ENCODE measurements at places on chromosomes 11 and 22.

- no peak for DNase-seq
These were observed 558.1 kb downstream of the ETS1 start for GRCh38 chr11:128029219-128029722.

DNA sequence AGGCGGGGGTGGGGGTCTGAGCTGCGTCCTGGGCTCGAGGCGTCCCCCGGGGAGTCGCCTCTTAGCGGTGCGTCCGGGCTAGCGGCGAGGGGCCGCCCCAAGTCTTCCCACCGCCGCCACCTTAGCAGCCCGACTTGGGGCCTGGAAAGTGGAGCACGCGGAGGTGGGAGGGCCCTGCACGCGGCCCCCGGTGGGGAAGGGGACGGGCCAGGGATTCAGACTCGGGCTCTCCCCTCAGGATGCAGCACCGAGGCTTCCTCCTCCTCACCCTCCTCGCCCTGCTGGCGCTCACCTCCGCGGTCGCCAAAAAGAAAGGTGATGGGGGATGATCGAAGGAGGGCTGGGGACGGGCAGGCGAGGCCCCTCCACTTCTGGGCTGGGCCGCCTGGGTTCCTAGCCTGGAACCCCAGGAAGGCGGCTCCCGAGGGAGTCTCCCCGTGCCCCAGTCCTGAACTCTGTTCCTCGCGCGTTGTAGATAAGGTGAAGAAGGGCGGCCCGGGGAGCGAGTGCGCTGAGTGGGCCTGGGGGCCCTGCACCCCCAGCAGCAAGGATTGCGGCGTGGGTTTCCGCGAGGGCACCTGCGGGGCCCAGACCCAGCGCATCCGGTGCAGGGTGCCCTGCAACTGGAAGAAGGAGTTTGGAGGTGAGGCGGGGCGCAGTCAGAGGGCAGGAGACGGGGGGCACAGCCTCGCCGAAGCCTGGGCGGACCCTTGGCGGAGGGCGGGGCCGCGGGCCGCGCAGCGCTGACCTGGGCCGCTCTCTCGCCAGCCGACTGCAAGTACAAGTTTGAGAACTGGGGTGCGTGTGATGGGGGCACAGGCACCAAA lies 563 bp downstream of the MDK start:
- no peak for DNase-seq

DNA sequence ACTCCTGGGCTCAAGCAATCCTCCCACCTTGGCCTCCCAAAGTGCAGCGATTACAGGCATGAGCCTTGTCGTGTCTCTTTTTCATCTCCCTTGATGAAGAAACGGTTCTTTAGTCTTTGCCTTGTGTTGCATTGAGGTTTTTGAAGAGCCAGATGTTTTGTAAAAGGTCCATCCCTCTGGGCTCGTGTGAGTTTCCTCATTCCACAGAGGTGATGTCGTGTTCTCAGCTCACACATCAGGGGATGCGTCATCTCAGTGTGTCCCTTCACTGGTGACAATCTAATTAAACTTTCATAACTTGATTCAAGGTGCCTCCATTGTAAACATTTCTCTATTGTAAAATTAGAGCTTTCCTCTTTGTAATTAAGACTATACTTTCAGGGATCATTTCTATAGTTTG lies 29.7 kb upstream of the TEF start:
- no peak for DNase-seq

- no peak for DNase-seq
These were observed 573.0 kb downstream of the TBC1D22A start for GRCh38 chr22:47335460-47335859.

DNA sequence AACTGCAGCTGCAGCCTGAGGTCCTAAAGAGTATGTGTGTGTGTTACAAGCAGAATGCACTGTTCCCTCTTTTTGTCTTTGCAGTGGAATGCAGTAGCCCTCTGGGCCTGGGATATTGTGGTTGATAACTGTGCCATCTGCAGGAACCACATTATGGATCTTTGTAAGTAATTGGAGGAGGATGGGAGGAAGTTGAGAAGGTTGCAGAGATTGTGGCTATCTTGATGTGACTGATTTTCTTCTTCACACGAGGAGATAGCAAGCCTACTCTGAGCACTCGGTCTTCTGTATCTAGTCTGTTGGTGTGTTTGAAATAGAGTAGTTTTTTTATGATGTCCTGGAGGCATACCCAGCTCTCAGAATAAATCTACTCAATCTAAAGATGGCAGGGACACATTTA lies 2.3 kb downstream of the RBX1 start:
- no peak for DNase-seq

DNA sequence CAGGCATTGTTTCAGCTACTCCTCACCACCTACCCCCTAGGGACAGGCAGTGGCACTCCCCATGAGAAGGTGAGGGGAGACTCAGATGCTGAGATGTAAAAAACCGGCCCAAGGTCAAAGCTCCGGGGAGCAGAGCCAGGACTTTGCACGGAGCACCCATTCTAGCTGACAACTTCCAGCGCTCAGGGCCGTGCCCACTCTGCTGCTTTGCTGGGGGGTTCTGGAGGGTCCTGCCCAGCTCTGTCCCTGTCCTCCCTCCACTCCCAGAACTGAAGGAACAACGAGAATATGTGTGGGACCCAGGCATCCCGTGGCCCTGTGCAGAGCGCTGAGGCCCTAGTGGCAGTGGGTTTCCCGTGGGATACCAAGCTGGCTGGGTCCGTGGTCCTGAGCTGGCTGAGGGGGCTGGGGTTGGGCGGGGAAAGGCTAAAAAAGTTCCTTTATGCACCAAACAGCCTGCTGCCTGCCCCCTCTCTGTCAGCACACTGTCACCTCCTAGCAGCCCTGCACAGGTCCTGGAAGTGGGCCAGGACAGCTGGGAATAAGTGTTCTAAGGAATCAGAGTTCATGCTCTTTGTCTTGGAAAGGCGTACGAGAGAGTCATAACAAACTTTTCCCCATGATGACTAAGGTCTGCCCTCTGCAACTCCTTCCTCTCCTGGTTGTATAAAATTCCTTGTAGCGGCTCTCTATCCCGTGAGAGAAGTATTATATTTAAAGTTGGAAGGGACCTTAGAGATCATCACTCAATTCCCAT lies 1.9 kb downstream of the MS4A10 start:
- no peak for DNase-seq

DNA sequence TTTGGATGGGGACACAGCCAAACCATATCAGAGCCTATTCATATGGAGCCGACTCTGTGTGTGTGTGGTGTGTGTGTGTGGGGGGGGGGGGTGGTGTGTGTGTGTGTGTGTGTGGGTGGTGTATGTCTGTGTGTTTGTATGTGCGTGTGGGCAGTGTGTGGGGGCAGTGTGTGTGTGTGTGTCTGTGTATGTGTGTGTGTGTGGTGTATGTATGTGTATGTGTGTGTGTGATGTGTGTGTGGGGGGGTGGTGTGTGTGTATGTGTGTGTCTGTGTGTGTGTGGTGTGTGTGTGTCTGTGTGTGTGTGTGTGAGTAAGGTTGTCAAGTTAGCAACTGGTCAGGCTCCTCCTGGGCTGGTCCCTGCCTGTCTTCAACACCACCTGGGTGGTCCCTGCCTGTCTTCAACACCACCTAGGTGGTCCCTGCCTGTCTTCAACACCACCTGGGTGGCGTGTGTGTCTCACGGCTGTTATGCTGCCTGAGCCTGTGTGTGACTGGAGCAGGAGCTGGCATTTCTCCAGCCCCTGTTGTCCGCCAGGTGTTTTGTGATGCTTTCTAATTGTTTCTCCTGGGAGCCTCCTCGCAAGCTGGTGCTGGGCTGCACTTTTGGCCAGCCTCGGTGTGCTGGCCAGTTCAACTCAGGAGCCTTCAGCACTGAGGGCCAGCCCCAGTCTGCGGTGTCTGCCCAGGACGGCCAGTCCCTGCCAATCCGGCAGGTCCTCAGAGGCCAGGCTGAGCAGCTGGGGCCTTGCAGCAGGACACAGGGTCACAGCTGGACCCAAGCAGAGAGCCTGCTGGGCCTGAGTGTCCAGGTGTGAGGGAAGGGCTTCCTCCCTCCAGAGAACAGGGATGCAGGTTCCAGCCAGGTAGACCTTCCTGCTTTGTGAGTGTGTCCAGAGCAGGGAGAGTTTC lies 21.5 kb upstream of the PVALB start:
- no peak for DNase-seq

- DNase-seq = no peak
These were observed 732 bp upstream of the PC start for GRCh38 chr11:66958956-66959274.

GRCh38 chr11:24589064-24589463 lies 92.2 kb downstream of the LUZP2 start:
- DNase-seq = no peak

DNA sequence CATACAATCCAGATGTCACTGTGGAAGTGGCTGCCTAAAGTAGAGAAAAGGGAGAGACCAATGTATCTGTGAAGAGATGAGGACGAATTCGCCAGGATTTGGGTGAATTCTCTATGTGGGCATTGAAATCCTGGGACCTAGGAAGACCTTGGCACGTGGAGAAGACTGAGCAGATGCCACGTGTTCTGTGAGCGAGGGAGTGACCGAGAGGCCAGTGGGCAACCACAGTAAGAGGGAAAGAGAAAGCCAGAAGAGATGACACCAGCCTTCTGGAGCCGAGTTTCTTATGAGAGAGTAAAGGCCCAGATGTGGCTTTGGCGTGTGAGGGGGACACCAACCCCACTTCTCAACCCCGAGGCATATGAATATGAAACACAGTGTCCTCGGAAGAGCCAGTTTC lies 228.1 kb downstream of the BUD13 start:
- DNase-seq = no peak

DNA sequence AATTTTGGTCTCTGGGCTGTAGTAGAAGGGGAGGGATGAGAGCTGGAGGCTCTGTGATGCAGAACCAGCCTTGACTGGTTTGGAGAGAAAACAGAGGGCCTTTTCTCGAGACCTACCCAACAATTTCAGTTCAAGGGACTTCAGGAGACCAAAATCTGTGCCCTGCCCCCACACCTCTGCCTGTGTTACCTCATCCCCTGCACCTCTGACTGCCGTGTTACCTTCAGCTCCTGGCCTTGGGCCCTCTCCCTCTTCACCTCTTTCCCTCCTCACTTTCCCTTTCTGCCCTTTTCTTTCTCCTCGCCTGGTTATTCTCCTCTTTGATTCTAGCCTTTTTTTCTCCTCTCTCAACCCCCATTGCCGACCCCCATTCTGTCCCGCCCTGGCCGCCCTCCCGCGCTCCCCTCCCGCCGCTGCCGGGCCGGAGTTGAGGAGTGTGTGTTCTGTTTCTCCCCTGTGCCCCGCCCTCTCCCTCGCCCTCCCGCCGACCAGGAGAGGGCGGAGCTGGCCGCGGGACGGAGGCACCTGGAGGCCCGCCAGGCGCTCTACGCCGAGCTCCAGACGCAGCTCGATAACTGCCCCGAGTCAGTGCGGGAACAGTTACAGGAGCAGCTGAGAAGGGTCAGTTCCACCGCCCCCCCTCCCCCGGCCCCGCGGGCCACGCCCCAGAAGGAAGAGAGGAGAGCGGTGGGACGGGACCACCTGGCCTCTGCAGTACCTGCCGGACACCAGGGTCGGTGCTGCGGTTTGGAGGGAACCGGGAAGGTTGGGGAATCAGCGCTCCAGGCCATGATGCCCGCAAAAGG lies 27.2 kb downstream of the PHLDB1 start:
- peak; percentile 68 for DNase-seq

GRCh38 chr22:24148266-24149197 lies 32.8 kb upstream of the SUSD2 start:
- no peak for DNase-seq

- no peak for DNase-seq
These were observed 176.1 kb upstream of the NCAM1 start for GRCh38 chr11:112785149-112785548.

GRCh38 chr22:41909310-41910049 lies 5.4 kb downstream of the SHISA8 start:
- DNase-seq = peak; percentile 64

GRCh38 chr11:37320921-37321320 lies 722.9 kb upstream of the RAG2 start:
- DNase-seq = no peak

GRCh38 chr11:62732830-62733229 lies 4.5 kb downstream of the TTC9C start:
- no peak for DNase-seq

DNA sequence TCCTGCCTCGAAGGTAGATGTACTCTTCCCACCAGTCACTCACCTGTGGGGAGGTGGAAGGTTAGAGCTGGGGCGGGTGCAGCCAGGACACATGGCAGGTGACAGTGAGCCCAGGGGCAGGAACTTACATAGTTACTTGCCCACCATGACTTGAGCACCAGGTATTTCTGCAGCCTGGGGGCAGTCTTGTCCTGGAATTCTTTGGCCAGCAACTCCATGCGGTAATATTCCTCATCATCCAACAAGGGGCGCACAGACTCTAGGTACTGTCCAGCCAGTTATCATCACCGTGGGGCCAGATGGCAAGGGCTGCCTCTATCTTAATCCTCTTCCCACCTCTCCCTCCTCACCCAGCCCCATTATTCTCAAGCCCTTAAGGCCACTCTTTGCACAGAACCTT lies 2.2 kb downstream of the CPT1B start:
- DNase-seq = no peak

DNA sequence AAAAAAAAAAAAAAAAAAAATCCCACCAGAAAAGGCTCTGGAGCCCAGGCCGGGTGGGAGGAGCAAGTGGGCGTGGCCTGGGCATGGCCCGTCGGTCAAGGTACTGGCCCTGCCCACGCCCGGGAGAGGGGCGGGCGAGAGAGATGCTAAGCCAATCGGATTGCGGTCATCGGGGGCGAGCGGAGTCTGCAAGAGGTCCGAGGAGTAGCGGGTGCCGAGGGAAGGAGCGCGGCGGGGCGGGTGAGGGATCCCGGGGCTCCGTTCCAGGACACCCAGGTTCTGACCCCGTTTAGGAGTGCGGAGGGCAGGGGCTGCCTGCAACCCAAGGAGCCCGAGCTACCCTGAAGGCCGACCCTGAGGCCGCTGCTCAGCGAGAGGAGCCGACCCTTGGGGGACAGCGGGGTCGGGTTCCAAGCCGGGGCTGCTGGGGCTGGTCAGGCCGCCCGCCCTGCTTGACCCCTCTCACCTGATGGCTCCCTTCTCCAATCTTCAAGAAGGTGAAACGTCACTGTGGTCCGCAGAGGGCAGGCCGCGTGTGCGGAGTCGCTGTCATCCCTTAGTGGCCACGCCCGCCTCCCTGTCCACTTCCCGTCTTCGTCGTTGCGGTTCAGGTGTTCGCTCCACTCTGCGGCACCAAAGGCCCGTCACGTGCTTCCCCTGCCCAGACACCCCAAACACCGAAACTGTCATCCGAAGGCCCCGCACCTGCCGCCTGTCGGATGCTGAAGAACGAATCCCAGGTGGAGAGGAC lies 11.1 kb upstream of the TAB1 start:
- peak; percentile 85 for DNase-seq

DNA sequence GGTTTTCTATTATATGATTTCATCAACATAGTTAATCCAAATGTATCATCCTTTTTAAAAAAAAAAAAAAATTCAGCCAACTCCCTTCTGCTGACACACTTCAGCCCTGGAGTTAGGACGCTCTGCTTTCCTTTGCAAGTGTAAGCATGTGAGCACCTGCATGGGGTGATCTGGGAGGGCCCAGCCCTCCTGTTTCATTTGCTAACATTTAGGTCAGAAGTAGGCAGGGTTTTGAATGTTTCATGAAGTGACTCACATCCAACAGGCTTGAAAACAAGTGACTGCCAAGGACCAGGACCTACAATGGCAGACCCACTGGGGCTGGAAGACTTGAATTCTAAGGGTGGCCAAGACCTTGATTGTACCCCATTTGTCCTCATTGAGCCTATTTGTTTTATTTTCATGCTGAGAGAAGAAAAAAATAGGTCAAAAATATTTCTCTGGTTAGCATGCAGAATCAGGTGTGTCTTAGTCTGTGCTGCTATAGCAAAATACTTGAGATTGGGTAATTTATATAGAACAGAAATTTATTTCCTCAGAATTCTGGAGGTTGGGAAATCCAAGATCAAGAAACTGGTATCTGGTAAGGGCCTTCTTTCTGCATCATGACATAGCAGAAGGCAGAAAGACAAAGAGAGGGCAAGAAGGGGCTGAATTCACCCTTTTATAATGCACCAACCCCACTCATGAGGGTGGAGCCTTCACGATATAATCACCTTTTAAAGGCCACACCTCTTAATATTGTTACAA lies 137.6 kb downstream of the CD44 start:
- DNase-seq = peak; percentile 35

All from head of caudate nucleus (tissue), 42 donors.